ENCODE measurements at places on chromosomes 1 and 21. TPM values are rescaled to one million over a fixed set of nuclear protein-coding genes. Genes with fewer than 3 reads are reported as not detected.

The HOOK1 gene
- polyA plus RNA-seq, result 27.5 TPM

The EXOSC10 gene
- 115 TPM for polyA plus RNA-seq

The TINAGL1 gene
- 1.0 TPM for polyA plus RNA-seq

The TACSTD2 gene
- not detected for polyA plus RNA-seq

The BRINP2 gene
- 12.9 TPM for polyA plus RNA-seq

The SMCP gene
- polyA plus RNA-seq, result not detected

The CLCA4 gene
- not detected for polyA plus RNA-seq
